Esophagus muscularis mucosa (tissue), 4 donors: ENCODE measurements at places on chromosomes 2 and 18. TPM values are rescaled to one million over a fixed set of nuclear protein-coding genes. Genes with fewer than 3 reads are reported as not detected.

MAT2A gene
- total RNA-seq = 96.5 TPM

NETO1 gene
- total RNA-seq = 0.50 TPM

UBR3 gene
- total RNA-seq = 64.6 TPM

PLEKHH2 gene
- total RNA-seq = 23.9 TPM

CNTNAP5 gene
- not detected for total RNA-seq

L3MBTL4 gene
- 1.0 TPM for total RNA-seq

AQP12A gene
- total RNA-seq = not detected

SOX11 gene
- 0.50 TPM for total RNA-seq
